Activated CD8-positive, alpha-beta memory T cell treated with anti-CD3 and anti-CD28 coated beads for 1 hour (primary cell): ENCODE measurements at places on chromosomes 5 and 9.

- DNase-seq = no peak
Measured at GRCh38 chr5:137372773-137373160, 126.4 kb downstream of the SPOCK1 start.

DNA sequence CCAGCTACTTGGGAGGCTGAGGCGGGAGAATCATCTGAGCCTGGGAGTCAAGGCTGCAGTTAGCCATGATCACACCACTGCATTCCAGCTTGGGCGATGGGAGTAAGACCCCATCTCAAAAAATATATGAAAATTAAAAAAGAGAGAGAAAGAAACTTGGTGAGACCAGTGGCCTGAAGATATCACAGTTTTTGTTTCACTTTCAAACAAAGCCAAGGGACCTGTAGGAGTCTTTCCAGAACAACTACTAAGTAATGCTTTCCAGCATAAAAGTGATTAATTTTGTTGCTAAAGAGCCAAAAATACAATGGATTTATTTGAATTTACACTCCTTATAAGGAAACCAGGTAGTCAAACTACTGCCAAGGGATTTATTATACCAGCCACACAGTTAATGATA lies 23.5 kb downstream of the GKAP1 start:
- DNase-seq = no peak

- DNase-seq = no peak
Measured at GRCh38 chr9:6086006-6086655, 70.7 kb upstream of the RANBP6 start.

DNA sequence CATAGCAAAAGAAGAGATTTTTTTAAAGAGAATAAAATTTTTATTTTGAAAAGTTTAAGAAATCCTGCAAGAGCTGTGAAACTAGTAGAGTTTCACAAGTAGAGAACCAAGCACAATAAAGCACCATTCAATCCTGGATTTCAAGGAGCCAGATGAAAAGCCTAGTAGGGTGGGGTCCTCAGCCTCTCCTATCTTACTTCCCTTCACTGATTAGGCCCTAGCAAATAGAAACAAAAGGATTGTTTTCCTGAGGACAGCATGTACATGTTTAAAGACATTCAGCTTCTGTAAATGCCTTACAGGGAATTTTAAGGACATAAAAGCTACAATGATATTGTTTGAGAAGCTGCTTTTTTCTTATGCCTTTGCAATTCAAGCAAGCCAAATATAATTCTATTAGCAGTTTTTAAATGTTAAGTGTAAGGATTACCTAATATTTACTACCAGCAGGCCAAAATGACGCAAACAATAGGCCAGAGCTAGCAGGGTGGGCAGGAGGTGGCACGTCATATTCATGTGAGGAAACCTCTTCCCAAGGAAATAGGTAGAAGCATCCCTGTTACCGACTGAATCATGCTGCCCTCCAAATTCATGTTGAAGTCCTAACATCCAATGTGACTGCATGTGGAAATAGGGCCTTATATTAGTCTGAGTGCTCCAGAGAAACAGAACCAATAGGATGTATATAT lies 337.6 kb downstream of the MLLT3 start:
- DNase-seq = no peak

DNA sequence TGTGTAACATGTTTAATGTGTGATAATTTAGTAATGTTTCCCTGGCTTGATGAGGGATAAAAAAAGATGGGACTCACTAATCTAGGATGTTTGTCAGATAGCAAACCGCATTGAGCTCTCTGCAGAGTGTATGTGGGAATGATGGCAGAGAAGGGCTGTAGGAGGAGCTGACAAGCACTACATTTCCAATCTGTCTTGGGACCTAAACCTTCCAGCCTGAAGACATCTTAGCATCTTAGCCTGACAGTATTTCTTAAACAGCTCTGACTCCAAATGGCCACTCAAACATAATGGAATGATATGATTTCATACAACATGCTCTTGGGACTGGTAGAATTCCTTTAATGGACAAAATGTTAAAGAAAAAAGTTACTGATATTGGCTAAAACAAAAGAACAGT lies 116.7 kb downstream of the PPP2R2B start:
- no peak for DNase-seq

- DNase-seq = no peak
Measured at GRCh38 chr9:134216961-134217360, 52.6 kb upstream of the RNU6ATAC start.
